ENCODE measurements at places on chromosomes 1 and 21.

GRCh38 chr1:14732728-14733047 is 134.2 kb downstream of the KAZN start:
- no peak for DNase-seq

DNA sequence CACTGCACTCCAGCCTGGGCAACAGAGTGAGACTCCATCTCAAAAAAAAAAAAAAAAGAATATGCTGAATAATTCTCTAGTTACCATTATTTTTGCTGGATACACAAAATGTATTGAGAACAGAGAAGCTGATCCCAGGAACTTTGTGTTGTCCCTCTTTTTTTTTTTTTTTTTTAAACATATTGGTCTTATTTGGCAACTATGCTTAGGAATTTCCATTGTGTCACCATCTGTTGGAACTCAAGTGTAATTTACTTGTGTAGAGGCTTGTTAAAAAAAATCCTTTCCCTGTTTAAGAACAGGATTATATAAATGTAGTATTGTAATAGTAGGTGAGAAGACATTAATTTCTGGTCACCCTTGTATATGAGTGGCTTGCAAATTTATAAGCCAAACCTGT is 28.6 kb downstream of the CAMSAP2 start:
- DNase-seq = no peak

DNA sequence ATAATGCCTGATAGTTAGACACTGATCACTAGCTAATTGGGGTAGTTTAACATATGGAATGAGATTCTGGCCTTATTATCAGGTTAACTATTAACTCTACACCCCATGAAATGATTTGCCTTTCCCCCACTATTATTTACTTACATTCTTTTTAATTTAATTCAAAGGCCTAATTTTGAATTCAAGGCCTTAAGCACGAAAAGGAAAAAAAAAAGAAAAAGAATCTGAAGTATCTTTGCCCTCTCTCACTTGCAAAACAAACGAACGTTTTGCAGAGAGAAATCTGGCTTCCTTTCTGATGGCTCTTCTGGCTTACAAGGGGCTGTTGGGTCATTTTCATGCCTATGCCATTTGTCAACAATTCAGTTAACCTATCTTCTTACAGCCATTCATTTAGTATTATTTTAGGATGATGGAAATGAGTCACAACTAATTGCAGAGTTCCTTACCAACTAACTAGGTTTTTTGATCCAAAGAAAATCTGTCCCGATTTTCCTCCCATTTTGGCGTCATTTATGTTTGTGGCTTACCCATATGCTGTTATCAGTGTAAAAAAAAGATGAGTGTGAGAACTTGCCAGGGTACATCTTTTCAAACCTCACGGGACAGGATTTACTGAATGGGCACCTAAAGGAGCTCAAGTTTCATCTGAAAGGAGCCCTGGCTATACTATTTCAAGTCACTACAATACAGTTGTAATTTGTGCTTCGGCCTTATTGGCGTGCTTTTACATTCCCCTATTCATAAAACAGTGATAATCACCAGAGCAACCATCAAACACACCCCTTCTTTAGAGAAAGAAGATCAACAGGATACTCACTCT is 1.9 kb upstream of the ERRFI1 start:
- no peak for DNase-seq

GRCh38 chr21:31710586-31710985 is 21.3 kb downstream of the SCAF4 start:
- DNase-seq = no peak

GRCh38 chr1:208053661-208054060 is 142.7 kb upstream of the CD34 start:
- DNase-seq = no peak

GRCh38 chr1:2800664-2801045 is 838 bp downstream of the TTC34 start:
- no peak for DNase-seq

GRCh38 chr1:34149501-34149900 is 15.5 kb downstream of the CSMD2 start:
- no peak for DNase-seq

GRCh38 chr1:184156521-184157393 is 105.2 kb downstream of the TSEN15 start:
- no peak for DNase-seq

DNA sequence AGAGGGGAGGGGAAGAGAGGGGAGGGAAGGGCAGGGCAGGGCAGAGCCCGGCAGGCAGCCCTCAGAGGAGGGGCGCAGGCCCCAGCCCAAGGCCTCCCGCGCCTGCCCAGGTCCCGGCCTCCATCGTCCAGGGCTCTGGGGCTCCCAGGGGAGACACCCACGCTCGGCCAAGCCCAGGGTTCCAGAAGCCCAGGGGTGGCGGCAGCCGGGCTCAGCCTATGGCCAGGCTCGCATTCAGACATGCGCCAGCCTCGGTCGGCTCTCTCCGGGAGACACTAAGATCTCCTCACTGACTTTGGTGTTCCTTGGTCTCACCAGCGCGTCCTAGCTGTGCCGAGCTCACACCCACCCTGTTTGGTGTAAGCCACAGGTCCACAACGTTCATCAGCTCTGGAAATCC is 7.1 kb upstream of the ANKRD65 start:
- no peak for DNase-seq

- DNase-seq = no peak
Measured at GRCh38 chr1:211708006-211708405, 32.6 kb upstream of the NEK2 start.

DNA sequence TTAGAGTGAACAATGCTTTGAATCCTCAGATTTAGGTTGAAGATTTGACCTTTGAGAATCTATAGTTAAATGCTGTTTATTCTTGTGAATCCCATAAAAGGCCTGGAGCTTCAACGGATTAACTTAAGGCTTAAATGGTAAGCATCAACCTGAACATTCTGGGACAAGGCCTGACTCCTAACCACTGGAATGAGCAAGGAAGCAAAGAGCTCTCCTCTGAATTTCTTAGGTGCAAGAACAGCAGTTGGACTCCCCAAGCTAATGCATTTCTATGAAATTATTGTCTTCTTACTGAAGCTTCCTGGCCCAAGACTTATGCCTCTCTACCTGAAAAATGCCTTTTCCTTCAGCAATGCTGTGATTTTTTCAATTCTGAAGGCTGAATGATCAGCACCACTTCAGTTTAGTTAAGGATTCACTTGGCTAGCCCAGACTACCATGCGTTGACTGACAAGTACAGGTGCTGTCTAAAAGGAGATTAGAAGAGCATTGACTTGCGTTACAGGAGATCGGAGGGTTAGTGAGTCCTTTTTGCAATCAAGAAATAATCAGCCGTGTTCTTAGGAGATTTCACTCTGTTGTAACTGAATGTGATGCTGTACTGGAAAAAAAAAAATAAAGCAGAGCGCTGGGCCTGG is 178.5 kb downstream of the ZC3H11B start:
- DNase-seq = no peak

DNA sequence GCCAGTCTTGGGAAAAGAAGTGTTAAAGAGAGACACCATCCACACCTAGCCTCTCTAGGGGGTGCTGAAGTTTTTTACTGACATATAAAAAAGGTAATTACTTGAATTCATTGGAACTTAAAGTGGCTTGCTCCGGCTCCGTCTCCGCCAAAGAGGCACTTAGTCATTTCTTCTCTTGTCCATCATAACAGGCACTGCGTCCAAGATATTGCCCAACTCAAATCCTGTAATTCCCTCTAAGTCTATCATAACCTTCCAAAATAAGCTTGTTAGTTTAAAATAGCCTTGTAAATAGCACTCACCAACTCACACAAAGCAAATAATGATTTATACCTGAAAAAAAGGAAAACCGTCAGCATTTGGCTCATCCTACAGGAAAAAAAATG is 160.5 kb downstream of the ZBTB18 start:
- no peak for DNase-seq

- DNase-seq = no peak
Measured at GRCh38 chr1:119727991-119728390, 16.3 kb downstream of the PHGDH start.

DNA sequence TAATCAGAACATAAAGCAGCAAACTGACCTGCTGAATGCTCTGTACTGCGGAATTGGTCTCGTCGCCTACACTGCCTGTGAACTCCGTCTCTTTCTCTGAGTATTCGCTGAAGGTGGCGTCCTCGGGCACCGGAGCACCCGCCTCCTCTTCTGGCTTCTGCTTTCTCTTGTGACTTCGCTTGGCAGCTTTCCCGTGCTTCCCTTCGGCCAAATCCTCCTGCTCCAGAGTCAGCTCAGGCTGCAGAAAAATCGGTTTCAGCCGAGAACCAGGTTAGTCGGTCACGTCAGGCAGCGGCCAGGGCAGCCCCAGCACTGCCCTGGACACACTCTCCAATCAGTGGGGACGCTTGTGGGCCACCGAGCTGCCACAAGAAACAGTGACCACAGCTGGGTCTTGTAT is 35.8 kb upstream of the RIPK4 start:
- peak; percentile 8 for DNase-seq

DNA sequence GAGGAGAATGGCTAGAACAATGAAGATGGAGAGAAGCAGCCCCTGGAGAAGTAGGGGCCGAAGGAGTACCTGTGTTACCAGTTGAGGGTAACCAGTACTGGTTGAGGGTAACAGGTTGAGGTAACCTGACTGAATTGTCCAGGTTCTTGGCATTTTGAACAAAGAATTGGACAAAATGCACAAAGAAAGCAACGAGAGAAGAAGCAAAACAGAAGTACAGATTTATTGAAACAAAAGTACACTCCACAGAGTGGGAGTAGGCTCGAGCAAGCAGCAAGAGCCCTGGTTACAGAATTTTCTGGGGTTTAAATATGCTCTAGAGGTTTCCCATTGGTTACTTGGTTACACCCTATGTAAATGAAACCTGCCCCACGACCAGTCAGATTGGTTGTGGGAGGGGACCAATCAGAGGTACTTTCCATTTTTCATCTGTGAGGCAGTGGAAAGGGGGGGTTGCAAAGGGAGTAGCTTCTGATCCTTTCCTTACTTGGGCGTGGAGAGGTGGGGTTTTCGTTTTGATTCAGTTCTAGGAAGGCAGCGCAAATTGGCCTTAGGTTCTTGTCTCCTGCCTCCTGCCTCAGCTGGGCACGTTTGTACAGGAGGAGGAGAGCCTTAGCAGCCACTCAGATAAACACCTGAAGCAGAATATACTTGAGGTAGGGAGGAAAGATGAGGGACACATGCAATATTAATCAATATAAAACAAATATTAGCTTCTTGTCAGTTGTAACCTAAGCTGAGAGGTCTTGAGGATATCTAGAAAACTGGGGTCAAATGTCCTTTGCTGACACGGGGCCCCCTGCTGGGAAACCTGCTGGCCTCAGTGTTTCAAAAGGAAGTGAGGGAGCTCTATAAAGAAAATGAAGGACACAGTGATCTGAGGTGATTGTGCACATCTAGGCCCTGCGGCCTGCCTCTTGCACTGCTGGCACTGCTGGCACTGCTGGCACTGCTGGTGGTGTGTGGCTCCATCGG is 14.3 kb upstream of the LSM10 start:
- DNase-seq = no peak

DNA sequence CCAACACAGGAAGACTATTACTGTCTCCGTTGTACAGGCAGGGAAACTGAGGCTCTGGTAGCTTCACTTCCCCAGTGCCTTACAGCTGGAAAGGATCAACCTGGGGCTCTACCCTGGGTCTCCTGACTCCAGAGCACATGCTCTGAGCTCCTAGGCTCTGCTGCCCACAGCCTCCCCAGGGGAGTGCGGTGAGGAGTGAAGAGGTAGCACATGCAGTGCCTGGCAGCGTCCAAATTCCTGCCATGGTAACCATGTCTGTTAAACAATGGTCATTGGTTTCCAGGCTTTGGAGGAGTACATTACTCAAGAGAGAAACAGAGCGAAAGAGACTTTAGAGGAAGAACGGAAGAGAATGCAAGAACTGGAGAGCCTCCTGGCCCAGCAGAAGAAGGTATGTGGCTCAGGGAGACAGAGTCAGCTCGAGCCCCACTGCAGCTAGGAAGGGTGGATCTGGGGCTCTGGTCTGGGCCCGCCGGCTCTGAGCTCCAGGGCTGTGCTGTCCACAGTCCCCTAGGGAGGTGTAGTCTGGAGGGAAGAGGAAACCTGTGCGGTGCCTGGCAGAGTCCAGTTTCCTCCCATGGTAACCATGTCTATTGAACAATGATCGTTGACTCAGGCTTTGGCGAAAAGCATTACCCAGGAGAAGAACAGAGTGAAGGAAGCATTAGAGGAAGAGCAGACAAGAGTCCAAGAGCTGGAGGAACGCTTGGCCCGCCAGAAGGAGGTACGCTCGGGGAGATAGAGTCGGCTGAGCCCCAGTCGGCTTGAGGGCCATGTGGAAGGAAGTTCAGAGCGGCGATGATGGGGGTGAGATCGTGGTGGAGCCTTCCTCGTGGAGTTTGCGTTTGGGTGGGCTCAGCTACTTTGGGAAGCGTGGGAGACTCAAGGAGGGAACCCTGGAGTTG is 64.6 kb upstream of the EFHD2 start:
- DNase-seq = no peak

DNA sequence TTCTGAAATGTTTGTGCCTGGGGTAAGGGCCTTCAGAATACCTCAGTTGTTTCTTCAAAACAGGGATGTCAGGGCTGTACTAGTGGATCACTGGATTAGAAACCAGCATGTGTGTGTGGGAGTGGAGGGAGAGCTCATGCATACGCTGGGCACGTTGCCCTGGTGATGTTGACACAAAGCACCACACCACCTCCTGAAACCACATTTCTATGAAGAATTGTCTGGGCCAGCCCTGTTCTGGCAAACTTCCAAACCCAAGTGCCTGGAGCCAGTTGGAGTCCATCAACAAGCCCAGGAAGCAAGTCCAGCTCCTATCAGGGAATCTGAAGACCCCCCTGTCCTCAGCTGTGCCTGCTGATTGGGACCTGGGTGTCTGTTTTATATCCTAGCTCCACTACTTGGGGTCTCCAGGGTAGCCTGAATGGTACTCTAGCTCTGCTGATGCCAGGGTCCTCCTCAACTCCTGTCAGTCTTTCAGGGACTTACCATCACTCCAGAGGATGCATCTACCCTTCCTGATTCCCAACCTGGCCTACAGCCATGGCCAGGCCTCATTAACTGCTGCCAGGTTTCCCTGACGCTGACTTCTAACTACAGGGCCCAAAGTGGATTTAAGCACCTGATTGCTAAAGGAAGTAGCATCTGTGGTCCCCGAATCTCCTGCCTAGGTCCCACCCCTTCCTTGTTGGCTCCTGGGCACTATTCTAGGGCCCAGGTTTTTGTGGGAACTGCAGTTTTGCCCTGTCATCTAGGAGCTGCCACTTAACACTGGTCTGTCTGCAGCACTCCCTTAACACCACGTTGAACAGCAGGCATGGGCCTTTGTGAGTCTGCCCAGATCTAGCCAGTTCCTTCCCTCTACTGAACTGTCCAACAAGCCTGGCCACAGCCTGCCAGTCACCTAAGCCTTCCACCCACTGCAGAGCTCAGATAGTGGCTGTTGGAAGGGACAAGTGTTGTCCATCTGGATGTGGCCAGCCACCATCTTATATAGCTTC is 45.5 kb downstream of the LPAR3 start:
- DNase-seq = peak; percentile 37

DNA sequence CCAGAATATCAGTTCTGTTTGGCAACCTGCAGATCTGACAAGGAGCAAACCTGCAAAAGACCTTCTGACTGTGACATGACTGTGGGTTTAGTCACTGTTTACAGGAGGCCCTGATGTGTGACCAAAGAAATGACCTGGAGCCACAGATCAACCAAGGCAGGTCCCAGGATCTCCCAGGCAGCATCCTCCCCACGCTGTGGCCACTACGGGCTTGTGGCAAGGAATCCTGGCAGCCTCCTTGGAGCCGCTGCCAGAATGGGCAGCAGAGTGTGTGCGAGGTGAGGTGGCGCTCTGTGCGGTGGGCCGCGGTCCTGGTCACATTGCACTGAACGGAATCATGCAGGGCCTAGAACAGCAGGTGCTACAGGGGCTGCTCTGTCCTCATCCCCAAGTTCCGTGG is 15.9 kb downstream of the MCM3AP start:
- DNase-seq = no peak

Data from anterior cingulate cortex (tissue), 58 donors.